Glutamatergic neuron (in vitro differentiated cells): ENCODE measurements at places on chromosomes 3 and 15.

- no peak for DNase-seq
These were observed 146.1 kb upstream of the KBTBD8 start for GRCh38 chr3:66851894-66852613.

DNA sequence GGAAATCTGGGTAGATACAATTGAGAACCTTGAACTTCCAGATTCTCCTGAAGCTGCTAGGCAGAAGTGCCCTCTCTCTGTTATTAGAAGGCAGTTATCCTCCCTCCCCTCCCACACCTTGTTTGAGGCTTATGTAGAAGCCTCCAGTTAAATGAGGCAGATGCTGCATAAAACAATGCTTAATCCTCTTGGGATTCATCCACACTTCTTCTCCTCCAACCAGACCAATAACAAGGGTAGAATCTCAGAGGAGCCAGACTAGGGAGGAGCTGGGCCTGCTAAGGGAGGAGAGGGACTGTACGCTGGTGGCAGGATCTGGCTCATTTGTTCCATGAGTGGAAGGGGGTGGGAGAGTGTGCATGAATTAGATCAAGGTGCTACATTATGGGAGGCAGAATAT lies 88.3 kb upstream of the PRR23C start:
- DNase-seq, result no peak

- DNase-seq, result no peak
These were observed 40.2 kb upstream of the MEIS2 start for GRCh38 chr15:37140531-37141058.

DNA sequence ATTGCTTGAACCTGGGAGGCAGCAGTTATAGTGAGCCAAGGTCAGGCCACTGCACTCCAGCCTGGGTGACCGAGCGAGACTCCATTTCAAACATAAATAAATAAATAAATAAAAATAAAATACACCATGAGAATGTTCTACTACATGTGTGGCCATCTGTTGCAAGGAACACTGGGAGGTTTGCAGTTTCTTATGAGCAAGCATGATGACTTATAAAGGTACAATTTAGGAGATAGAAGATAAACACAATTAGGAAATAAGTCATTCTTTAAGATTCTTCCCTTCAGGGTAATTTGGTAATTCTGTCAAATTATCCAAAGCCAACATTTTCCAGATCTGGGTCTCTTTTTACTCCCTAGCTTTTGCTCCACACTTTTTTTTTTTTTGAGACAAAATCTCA lies 13.4 kb downstream of the HTR3C start:
- no peak for DNase-seq

GRCh38 chr3:107938143-107938542 lies 152.7 kb downstream of the CD47 start:
- peak; percentile 31 for DNase-seq

DNA sequence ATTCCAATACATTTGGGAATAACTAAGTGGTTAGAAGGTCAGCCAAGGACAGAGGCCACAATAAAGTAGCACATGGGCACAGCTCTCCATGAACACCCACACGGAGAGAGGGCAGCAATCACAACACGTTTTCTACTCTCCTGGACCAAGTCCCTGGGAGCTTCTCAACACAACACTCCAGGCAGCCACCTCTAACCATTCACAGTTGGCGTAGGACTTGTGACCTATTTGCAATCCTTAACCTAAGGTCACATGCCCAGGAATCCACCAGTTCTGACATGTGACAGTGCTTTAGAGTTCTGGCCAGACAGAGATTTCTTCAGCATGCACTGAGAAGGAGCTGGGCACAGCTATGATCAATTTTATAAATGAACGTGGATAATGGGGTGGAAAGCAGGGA lies 280.8 kb downstream of the SHQ1 start:
- no peak for DNase-seq

- no peak for DNase-seq
These were observed 10.2 kb downstream of the EDEM1 start for GRCh38 chr3:5197470-5198312.

GRCh38 chr3:13496879-13497278 lies 16.8 kb downstream of the HDAC11 start:
- DNase-seq, result no peak

DNA sequence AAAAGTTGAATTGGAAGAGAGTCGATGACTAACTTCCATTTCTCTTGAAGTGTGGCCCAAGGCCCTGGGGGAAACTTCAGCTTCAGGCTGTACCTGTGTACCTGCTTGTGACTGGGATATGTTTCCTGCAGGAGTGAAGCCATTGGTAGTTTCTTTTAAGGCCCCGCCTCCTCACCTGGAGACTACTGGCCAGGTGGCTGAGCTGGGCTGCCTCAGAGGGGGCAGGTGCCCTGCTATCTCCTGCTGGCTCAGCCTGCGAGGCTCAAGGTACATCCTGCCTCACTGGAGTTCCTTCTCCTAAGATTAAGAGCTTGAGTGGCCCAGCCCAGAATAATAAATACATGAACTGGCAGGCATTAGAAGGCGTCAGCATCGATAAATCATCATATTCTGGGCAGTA lies 121.6 kb upstream of the ROPN1 start:
- no peak for DNase-seq

GRCh38 chr15:51367322-51367976 lies 26.0 kb downstream of the GLDN start:
- no peak for DNase-seq

GRCh38 chr3:165502707-165503106 lies 306.5 kb upstream of the SLITRK3 start:
- no peak for DNase-seq

DNA sequence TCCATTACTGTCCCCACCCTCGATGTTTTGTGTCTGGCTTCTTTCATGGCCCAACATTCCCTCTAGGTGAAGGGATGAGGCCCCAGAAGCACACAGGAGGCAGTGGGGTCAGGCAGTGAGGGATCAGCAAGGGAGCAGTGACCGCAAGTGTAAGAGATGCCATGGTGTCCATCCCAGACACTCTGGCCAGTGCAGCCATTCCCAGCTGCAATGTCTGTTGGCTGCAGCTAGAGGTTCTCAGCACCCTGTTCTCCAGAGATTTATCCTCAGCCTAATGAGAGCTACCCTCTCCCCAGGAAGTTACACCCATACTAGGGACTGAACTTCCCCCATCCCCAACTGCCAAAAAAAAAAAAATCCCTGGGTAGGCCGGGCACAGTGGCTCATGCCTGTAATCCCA lies 40.2 kb downstream of the TRANK1 start:
- DNase-seq, result no peak

- peak; percentile 48 for DNase-seq
These were observed 481 bp upstream of the CRYBG3 start for GRCh38 chr3:97821287-97821773.

DNA sequence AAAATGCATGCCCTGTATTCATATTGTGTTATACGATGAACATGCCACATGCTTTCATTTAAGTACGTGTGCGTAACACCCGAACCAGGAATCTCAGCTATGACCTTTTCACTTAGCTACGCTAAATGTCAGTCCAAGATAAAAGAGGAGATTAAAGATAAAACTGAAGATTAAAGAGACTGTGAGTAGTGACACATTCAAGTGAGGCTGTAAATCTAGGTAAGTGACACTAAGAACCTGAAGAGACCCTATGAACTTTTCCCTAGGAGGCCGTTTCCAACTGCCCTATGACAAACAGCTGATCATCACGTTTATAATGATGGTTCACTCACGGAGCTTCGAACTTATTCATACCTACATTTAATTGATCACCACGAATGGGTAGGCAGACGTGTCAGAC lies 32.2 kb downstream of the TFRC start:
- DNase-seq, result no peak

DNA sequence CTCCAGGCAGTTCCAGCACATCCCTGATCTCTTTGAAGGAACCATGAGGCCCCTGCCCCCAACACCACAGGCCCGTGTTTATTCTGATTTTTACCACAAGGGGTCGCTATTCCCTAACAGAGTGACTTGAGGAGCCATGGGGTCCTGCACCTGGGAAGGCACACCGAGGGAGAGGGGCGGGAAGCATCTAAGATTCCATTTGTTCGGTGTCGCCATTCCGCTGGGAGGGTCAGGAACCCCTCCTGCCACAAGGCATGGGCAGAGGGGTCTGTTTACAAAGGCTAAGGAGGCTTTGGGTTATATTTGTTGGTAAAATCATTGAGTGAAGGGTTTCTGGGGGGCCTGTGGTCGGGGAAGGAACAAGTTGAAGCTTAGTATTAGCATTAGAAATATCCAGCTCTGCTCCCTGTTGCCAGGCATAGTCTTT lies 77.1 kb downstream of the WDR76 start:
- peak; percentile 69 for DNase-seq

DNA sequence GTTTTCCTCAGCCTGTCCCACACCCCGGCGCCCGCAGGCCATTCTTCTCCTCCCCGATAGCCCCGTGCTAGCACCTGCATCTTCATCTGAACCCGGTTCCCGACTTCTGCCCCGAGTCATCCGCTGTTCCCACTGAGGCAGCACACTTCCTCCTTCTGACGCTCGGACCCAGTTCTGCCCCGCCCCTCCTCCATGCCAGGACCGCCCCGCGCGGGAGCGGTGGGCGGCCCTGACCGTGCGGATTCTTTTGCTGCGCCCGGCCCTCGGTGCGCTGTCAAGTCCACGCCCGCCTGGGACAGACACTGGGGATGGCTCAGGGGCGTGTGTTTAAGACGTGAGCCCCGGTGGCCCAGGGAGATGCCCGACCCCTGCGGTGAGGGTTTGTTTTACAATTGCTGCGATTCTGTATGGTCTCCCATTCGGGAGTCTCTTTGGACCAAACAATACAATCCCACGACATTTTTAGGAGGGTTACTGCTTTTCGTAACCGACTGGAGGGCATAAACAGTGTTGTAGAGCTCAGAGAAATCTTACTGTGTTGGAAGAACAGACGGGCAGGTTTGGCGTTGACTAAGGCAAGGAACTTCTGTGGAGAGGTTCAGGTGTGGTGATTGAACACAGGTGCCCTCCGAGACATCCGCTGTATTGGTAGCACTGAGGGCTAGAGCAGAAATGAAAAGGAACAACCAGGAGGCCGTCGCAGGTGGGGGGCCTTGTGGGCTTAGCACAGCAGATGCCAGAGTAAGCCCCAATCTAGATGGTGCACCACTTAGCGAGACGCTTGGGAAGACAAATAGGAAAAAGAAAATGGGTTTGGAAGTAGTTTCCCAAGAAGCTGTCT lies 716 bp downstream of the PTPN23 start:
- DNase-seq, result peak; percentile 90

DNA sequence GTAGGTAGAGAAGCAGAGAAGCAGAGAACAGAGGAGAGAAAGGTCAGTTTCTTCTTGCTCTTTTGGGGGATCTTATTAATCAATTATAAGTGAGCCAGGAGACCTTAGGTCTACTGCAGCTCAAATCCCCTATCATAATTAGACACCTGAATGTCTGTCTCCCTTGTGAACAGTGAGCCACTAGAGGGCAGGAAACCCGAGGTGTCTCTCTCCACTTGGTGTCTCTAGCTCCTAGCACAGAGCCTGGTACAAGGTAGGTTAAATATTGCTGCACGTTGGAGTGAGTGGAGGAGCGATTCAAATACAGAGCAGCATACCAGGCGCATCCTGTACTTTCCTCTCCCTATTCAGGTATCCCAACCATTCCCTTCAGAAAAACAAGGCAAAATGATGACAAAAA lies 2.0 kb upstream of the ST8SIA2 start:
- DNase-seq, result no peak

DNA sequence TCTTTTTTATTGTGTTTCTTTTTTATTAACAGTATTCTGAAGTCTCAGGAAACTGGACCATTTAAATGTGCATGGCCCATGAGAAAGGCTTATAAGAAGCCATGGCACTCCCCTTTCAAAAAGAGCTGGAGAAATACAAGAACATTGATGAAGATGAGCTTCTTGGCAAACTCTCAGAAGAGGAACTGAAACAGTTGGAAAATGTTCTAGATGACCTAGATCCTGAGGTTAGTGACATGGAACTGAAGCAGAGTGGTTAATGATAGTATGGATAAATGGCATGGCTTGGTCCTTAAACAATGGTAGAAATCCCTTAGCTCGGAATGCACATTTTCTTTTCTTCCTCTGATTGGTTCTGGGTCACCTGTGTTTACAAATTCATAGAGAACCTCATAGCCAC lies 14.9 kb downstream of the TMOD2 start:
- DNase-seq, result no peak

DNA sequence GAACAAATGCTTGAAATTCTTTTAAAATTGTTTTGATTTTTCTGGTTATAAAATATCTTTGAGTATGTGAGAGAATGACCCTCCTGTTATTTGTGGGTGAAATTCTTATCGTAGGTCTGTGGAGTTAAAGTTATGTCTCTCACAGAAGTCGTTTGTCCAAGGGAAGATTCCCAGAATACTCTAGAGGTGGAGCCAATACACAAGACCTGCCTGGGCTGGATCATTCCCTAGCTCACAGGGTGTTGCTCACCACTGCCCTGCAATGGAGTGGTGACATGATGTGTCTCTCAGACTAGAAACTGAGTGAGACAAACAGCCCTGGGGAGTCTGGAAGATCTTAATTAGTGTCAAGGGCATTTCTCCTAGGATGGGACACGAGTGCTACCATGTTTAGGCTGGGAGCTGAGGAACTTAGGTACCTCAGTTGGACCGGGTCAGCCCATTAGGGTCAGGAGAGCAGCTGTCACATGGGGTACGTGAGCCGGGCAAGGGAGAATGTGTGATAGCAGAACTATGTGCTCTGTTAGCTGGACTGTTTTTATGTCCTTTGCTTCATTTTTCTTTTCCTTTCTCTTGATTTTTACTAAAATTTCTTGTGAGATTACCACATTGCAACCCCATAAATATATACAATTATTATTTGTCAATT lies 53.6 kb upstream of the MYO5C start:
- DNase-seq, result no peak

GRCh38 chr15:66237513-66238235 lies 15.9 kb downstream of the MEGF11 start:
- no peak for DNase-seq

DNA sequence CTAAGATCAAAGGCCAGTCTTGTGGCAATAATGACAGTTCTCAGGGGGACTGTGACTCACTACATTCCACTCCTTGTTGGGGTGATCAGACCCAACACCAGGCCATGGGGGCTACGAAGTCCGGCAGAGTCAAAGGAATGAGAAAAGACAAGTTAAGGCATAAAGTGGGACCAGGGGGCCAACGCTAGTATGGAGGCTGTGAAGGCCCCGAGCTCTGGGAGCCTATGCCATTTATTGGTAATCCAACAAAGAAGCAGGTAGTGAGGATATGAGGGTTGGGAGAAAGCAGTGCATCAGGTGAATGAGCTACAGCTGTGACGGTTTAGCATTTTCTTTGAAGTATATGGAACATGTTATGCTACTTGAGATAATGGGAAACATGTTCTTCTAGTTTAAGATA lies 104.4 kb upstream of the C2CD4B start:
- no peak for DNase-seq

DNA sequence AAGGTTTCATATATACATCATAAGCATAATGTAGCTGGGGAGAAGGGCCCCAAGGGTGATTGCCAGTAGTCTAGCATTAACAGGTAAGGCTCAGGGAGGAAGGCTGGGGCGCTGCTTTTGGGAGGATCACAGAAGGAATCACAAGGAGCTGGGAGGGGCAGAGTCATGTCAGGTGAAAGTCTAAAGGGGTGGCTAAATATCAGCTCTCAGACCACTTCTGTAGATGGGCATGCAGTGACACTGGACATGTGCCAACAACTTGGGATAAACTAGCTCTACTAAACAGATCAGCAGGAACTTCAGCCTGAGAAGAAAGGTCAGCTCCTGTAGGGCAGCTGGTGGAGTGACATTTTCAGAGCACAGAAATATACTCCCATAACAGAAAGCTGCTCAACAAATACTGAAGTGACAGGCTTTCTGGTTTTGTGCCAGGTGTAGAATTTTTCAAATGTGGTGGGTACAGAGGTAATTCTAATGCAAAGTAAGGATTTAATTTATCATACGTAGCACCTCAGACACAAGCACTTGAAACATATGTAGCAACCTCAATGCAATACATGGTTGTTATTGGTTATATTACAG lies 79.4 kb downstream of the PEX5L start:
- no peak for DNase-seq
